Testis (tissue), 5 donors: ENCODE measurements at places on chromosomes 2 and 18.

- no peak for DNase-seq
Observed at GRCh38 chr2:236909193-236909504, 176.5 kb upstream of the COPS8 start.

DNA sequence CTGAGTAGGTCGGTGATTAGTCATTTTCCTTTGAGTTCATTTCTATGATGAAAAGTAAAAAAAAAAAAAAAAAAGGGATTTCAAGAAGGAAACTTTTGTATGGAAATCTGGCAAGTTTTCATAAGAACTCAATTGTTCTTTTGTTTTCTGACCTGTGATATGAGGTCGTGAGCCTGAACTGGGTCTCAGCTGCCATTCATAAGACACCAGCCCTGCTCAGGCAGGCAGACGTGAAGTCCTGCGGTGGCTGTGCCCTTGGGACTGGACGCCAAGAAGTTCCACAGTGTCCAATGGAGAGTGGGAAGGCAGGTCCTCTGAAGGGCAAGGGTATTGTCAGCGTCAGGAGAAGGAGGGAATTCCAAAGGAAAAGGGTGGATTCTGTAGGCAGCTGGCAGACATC is 183.9 kb downstream of the NCK2 start:
- DNase-seq, result peak; percentile 92

DNA sequence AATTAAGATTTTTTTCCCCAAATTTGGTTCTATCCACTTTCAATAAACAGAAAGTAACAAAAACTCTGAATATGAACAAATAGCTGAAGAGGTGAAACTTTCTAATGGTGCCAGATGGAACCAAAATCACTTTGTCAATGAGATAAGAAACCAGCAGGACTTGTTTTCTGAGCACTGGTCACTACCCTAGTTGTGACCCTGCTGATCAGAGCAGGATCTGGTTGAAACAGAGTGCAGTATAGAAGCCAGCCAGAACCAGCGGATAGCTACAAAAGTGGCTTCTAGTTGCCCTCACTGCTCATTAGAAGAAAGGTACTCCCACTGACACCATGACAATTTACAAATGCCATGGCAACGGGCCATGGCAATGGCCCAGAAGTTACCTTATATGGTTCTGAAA is 158.3 kb upstream of the PIEZO2 start:
- no peak for DNase-seq

GRCh38 chr2:114699423-114699944 is 257.0 kb downstream of the DPP10 start:
- DNase-seq, result no peak

GRCh38 chr18:31247574-31248199 is 70.3 kb upstream of the DSG1 start:
- DNase-seq, result no peak

GRCh38 chr2:203951366-203951902 is 14.9 kb downstream of the ICOS start:
- no peak for DNase-seq

DNA sequence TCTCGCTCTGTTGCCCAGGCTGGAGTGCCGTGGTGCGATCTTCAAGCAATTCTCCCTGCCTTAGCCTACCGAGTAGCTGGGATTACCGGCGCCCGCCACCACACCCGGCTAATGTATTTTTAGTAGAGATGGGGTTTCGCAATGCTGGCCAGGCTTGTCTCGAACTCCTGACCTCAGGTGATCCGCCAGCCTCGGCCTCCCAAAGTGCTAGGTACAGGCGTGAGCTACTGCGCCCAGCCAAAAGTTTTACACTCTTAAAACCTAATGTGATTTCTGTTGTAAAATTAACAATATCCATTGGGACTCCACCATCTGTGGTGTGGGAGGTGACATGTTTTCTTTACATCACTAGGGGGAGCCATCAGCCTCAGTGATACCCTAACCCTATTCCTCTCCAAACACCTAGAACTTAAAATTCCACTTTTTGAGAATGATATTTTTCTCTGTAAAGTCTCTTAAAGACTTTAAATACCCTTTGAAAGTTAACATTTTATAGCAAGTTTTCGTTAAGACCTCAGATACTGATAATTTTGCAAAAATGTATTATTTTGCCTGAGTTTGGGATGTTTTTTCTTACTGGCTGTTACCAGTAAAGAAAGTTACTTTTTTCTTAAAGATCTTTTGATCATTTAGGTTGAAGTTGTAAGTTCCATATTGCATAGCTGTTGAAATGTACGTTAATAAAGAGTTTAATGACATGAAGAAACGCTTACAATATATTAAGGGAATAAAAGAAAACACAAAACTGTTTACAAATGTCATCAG is 11.6 kb upstream of the EIF2AK2 start:
- DNase-seq, result no peak

DNA sequence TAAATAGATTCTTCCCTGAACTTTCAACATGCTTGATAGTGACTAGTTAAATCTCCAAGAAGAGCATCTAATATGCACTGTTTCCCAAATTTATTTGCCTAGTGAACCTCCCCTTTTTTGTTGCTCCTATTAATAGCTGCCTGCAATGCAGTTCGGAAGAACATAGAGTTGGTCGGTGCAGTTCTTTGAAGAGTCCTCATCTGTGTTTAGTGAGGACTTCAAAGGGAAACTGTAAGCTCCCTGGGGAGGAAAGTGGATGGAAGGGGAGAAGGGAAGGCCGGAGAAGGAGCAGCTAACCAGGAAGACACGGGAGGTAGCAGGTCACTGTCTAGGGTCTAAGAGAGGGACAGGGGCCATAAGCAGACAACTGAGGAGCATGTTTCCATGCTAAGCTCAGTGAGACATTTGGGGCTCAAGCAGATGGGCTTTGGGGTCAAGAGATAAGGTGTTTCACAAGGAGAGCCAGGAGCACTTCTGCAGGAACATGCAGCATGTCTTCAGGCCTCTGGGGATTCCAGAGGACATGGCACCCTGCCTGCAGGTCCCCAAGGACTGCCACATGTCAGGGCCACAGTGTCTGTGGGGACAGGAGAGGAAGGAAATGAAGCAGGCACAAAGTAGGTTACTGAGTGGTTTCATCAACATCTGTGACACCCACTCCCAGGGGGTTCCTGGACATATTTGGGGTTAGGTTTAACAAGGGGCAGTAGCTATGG is 48.7 kb upstream of the ANXA4 start:
- no peak for DNase-seq

DNA sequence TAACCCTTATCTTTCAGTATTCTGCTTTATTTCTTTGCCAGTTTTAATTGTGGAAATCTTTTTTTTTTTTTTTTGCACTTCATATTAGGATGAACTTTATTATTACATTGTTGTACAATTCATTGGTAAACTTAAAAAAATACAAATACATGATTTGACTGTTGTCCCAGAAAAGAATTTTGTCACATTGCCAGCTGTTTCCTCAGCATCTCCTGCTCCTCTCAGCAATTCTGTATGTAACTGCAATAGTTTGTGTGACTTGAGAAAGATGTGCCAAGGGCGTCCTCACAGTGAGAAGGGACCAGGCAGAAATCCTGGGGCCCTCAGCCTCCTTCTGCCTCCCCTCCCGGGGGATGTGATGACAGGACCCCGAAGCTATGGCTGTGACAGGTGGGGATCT is 254.4 kb downstream of the NBAS start:
- DNase-seq, result no peak

DNA sequence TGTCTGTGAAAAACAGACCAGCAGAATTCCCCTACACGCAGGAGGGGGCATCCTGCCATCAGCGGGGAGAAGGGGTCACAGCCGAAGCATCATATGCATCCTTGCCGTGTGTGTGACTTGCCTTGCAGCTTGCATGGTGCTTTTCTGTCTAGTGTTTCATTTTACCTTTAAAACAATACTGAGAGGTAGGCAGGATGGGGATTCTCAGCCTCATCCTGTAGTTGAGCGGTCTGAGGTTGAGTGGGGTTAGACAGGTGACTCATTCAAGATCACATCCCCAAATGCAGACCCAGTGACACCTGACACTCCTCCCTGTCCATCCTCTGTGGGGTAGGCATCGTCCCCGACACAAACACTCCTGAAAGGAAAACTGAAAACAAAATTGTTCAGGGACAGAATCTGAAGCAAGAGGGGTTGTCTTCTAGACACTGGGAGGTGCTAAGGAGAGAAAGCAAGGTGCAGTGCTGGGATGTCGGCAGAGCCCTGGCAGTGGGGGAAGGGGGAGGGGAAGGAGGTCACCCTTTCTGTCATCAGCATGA is 7.9 kb downstream of the ARL4C start:
- DNase-seq, result no peak

DNA sequence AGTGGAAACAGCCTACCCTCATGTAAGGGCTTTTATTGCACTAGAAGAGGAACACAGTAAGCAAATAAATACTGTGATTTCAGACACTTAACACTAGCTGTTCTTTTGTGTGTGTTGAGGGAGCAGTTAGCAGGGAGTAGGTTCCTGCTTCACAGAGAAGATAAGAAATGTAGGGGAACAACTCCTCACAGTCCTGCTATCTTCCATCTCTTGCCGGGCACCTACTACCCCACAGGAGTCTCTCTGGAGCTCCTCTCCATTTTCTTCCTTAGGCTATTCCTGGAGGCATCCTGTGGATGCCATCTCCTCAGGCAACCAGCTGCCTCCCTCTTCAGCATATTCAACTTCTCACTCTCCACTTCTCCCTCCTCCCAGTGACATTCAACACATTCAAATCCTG is 145.0 kb downstream of the SRBD1 start:
- DNase-seq, result no peak

GRCh38 chr2:43802135-43802534 is 28.3 kb downstream of the DYNC2LI1 start:
- DNase-seq, result no peak

DNA sequence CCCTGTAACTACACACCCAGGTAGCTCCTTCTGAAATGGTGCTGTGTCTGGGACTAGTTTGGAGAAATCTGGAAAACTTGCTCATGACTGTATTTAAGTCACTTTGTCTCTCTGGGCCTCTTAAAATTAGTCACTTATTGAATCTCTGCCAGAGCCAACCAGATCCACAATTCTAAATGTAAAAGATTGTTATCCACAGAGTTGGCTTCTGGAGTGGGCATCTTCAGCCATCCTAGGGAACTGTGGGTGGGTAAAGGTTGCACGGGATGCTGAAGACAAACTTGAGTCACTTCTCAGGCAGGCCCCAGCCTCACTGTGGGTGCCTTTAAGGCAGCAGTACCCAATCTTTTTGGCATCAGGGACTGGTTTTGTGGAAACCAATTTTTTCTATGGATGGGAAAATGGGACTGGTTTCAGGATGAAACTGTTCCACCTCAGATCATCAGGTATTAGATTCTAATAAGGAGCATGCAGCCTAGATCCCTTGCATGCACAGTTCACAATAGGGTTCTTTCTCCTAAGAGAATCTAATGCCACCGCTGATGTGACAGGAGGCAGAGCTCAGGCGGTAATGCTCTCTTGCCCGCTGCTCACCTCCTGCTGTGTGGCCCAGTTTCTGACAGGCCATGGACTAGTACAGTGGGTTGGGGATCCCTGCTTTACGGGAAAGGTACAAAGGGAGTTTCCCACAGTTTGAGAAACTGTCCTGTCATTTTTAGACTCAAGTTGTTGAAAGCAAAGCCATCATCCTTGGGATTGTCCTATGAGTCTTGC is 98.3 kb upstream of the SPRED2 start:
- no peak for DNase-seq

DNA sequence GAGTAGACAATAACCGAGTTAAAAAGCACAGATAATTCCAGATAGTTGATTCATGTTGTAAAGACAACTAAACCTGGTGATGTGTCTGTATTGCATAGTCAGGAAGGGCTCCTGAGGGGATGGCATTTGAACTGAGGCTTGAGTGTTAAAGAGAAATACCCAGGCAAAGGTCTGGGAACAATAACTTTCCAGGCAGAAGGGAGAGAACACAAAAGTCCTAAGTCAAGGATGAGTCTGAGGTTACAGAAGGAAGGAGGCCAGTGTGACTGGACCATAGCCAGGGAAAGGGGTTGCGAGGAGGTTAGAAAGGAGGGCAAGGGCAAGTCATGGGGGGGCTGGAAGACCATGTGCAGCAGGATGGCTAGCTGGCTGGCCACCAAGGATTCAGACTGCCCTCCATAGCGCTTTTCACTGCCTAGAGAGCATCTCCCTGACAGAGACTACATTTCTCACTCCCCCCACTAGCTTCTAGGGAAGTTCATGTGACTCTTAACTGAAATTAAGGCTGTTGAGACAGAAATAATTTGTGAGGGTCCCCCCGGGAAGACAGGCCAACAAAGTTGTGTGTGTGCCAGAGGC is 135.5 kb upstream of the CREB1 start:
- no peak for DNase-seq

GRCh38 chr2:175914846-175915245 is 87.2 kb downstream of the LNPK start:
- DNase-seq, result no peak

- no peak for DNase-seq
Observed at GRCh38 chr2:186714611-186715010, 20.8 kb downstream of the FAM171B start.

- DNase-seq, result no peak
Observed at GRCh38 chr2:172092716-172093415, 7.6 kb downstream of the DLX1 start.

- no peak for DNase-seq
Observed at GRCh38 chr2:74658516-74658915, 4.5 kb downstream of the SEMA4F start.

GRCh38 chr2:66581339-66582103 is 146.6 kb downstream of the MEIS1 start:
- DNase-seq, result no peak

DNA sequence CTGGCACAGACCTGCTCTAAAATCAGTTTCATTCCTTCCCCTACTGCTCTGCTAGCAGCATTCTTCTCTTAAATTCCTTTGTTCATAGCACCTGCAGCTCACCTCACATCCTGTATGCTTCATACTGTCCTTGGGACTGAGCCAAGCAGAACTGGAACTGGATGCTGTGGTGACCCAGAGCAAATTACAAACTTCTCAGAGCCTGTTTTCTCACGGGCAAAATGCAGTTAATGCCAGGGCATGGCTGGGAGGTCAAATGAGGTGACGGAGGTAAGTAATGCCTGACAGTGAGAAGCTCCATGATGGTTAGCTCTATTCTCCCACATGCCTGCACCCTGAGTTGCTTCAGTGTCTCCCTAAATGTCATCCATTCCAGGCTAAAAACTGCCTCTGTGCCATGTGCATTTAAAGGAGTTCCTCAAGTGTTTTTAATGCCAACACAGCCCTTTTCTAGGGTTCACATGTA is 29.7 kb downstream of the C2orf42 start:
- DNase-seq, result no peak

DNA sequence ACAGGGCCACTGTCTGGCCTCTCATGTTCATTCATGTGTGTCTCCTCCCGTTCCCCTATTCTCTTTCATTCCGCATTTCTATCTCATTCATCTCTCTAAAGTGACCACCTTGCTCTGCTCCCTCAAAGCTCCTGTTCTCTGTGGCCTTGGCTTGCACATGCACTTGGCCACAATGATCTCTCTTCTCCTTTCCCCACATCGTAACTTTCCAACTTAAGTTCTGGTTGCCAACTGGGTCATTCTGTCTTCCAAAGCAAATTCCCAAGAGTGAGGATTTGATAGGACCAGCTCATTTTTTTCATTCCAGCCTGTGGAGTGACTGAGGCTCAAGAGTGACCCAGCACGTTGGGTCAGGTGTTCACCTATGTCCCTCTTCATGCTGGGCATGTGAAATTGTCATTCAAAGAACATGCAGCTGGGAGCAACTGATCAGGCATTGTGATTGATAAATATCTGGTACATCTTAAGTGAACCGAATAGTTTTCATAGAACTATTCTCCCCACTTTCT is 14.3 kb upstream of the ITGA6 start:
- DNase-seq, result no peak

- no peak for DNase-seq
Observed at GRCh38 chr2:215364157-215365155, 52.6 kb downstream of the ATIC start.
